Germinal center (tissue), 1 donor: ENCODE measurements at places on chromosomes 13 and 19.
A peak's percentile ranks its signal among the peaks of the same experiment; 100 is the strongest.

- no peak for DNase-seq
Measured at GRCh38 chr13:51769455-51770127, 34.4 kb downstream of the DHRS12 start.

DNA sequence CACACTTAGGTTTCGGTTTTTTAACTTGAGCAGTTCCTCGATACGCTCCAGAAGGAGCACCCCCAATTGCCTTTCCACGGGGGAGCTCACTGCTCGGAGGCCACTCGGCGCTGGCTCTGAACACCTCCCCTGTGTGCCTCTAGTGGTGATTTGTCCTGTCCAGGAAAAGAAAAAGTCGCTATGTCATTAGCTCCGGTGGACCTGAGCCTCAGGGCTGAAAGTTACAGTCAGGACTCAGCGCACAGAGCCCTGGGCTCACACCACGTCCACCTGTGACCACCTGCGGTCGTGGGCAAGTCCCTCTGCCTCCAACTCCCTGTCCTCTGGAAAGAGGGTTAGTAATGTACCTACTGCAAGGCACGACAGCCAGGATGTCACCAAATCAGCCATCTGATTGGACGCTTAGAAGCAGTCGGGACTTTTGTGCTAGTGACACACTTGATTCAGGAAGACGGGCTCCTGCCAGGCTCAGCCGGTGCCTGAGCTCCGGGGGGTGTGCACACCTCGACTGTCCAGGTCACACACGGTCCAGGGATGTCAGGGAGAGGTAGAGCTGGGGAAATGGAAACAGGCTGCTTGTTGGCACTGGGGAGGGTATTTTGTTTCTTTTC is 3.9 kb upstream of the TMPRSS9 start:
- no peak for DNase-seq

- DNase-seq = no peak
Measured at GRCh38 chr19:6817179-6817578, 44.7 kb downstream of the VAV1 start.

GRCh38 chr19:12806242-12807081 is at the start of gene RNASEH2A:
RNASEH2A (plus strand) TSS chr19:12806584; CDS start chr19:12806674, 90 bp downstream.
- DNase-seq = peak; percentile 93
